ENCODE measurements at places on chromosomes 4 and X.

GRCh38 chr4:139266583-139267257 lies 13.3 kb downstream of the MGARP start:
- peak; percentile 65 for DNase-seq

DNA sequence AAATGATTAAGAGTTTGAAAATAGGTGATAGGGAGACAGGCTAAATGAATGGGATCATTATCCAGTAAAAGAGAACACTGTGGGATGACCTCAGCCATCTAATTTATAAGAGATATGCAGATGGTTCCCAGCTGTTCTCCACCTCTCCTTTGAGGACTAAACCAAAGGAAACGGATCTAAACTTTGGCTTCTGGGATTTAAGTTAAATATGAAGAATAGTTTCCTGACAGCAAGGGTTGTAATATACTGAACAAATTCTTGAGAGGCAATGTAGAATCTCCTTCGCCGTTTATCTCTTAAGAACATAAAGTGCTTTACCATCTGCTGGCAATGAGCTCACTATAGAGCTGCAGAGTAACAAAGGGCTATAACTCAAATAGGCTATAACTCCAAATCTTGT lies 35.4 kb upstream of the HPGDS start:
- DNase-seq = no peak

DNA sequence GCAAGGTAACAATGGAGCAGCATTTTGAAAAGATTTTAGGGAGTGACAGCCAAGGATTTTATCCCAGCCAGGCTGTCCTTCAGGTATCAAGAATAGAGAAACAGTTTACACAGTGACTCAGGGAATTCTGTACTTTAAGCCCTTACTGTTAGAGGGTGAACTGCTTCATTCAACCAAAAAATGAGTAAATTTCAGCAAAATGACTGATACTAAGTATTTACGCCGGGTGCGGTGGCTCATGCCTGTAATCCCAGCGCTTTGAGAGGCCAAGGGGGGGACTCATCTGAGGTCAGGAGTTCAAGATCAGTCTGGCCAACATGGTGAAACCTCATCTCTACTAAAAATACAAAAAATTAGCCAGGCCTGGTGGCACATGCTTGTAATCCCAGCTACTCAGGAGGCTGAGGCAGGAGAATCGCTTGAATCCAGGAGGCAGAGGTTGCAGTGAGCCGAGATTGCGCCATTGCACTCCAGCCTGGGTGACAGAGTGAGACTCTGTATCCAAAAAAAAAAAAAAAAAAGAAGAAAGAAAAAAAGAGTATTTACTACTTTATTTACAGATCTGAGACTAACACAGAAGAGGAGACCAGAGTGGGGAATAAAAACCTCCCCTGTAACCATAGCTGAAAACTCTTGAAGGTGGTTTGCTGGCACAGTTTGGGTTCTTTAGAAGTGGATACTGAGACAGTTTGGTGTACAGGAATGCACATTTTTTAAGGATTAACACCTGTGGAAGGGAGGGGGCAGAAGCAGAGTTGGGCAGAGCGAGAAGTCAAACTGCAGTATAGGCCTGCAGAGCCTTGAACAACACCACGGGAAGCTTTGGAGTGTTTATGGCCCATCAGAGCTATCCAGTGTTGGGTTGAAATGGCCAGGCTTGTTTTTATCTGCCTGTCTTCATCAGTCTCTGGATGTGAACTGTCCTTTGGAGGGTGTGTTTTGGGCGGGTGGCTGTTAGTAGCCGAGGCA lies 40.5 kb downstream of the TMEM131L start:
- no peak for DNase-seq

- DNase-seq = no peak
These were observed 275.4 kb downstream of the HS3ST1 start for GRCh38 chr4:11153171-11153750.

DNA sequence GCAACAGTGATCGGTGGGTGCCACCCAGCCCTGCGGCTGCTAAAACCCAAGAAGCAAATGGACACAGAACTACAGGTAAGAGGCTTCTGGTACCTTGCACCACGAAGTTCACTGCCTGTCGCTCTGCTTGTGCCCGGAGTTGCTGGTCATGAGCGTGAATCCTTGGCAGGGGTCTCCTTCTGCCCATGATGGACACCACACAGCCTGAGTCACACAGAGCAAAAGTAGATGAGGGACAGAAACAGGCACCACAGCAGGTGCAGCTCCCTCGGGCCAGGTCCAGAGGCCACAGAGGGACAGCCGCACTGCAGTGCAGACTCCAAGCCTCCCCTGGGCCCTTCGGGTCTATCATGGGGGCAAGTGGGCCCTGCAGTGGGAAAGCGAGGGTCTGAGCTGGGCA lies 22.4 kb downstream of the NAT8L start:
- peak; percentile 33 for DNase-seq

GRCh38 chrX:23902419-23902818 lies 5.3 kb downstream of the APOO start:
- no peak for DNase-seq

GRCh38 chrX:37644381-37645305 lies 40.9 kb upstream of the XK start:
- DNase-seq = no peak

All from left lobe of liver (tissue), 2 donors.